ENCODE measurements at places on chromosomes 4 and X.

DNA sequence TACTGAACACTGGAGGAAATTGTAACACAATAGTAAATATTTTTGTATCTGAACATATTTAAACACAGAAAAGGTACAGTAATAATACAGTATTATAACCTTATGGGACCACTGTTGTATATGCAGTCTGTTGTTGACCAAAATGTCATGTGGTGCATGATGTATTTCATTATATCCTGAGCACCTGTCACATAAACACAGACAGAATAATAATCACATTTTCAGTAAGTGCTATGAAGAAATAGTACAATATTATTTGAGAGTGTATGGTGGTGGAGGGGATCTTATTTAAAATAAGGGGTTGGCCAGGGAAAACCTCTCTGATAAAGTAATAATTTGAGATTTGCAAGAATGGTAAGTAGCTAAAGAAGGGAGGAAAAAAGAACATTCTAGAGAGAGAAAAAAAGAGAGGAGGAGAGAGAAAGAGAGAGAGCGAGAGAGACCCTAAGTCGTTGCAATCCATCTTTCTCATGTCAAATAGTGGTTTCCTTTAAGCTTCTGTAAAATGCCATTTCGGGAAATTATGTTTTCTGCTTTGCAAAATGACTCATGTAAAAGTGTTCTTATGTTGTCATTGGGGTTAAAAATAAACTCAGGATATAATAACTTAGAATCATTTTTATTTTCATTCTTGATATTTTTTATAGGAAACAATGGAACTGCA lies 19.3 kb upstream of the CLNK start:
- DNase-seq, result no peak

- DNase-seq, result no peak
Measured at GRCh38 chr4:99852199-99852749, 35.6 kb downstream of the DAPP1 start.

GRCh38 chr4:90189946-90190345 lies 62.8 kb downstream of the CCSER1 start:
- DNase-seq, result no peak

DNA sequence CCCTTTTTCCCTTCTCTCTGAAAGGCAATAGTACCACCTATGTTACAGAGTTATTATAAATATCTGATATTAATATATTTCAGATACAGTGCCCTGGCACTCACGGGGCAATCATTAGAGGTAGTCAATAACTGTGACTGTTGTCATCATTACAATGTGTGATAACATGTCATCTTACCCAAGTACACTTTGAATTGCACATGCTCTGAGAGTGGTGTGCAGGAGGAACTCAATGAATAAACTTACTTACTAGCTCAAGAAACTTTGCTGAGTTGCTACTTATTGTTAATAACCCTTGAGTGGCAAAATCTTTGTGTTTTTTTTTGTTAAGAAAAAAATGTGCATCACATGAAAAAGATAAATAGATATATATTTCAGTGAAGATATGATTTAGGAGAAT lies 275.1 kb upstream of the RASGEF1B start:
- no peak for DNase-seq

DNA sequence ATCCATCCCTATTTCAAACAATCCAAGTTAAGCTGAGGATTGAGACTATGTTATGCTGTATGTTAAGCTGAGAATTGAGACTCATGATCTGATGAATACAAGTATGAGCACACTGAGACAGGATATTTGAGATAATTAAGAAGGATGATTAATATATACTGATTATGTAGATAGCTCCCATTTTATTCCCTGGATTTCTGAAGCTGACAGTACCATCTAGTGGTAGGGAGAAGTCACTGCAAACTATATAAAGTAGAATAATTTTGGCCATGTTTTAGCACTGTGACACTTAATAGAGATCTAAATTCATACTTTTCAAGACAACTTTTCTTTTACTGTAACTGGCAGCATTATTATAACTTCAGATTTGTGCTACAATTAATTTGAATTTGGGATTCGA lies 63.8 kb upstream of the HPRT1 start:
- no peak for DNase-seq

- no peak for DNase-seq
Measured at GRCh38 chr4:169114341-169114974, 104.4 kb upstream of the CBR4 start.

GRCh38 chr4:4339504-4340085 lies 47.3 kb upstream of the NSG1 start:
- peak; percentile 48 for DNase-seq

DNA sequence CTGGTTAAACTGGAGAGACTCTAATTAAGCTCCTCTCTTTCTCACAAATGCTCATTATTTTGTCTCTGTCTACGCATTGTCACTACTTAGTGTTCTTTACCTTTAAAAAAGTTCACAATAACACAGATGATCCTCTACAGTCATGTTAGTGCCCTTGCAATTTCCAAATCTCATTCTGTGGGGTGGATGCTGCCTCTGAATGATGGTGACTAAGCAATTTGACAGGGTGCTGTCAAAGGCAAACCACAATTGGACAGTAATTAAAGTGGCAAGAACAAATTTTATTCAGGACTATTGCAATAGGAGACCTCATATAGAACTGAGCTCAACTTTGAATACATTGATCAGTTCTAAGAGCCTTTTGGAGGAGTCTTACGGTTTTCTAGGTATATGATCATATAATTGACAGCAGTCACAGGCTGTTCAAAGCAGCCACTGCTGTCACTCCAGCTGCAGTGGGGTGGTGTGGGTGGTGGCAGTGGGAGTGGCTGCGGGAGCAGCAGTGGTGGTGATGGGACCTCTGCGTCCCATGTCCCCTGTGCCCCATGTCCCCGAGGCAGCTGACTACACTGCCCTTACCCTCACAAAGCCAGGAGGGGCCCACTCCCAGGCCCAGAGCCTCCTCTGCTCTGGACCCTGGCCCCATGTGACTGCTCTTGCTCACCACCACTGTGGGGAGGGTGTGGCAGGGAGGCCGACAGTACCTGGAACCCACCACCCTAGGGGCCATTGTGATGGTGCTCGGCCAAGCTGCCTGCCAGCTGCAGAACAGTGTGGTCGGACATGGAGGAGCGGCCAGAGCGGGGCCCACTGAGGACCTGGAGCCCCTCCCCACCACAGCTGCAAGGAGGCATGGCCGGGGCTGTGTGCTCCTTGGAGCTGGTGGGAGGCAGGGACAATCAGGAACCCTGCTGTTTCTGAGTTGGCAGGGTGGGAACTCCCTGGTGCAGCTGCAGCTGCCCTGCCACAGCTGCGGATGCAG lies 30.4 kb upstream of the PAGE1 start:
- no peak for DNase-seq

DNA sequence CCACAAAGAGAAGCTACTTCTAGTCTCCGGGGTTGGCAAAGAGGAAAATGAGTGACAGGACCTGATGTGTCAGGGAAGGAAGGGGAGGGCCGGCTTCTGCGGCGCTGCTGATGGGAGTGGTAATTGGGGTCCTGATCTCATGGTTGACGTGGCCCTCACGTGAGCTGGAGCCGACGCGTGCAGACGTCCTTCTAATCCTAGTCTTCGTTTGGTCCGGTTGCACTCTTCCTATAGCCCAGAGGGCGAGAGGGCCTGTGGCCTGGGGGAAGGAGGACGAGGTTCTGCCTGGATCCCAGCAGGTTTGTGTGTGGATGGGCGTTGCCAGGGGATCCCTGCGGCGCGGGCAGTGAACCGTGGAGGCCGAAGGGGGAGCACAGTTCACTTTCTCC lies at the start of gene ARMCX1:
ARMCX1 (plus strand) TSS at position 186 of the 389 bp plus-strand sequence. CDS start 2,384 bp downstream, outside the sequence.
- peak; percentile 59 for DNase-seq

DNA sequence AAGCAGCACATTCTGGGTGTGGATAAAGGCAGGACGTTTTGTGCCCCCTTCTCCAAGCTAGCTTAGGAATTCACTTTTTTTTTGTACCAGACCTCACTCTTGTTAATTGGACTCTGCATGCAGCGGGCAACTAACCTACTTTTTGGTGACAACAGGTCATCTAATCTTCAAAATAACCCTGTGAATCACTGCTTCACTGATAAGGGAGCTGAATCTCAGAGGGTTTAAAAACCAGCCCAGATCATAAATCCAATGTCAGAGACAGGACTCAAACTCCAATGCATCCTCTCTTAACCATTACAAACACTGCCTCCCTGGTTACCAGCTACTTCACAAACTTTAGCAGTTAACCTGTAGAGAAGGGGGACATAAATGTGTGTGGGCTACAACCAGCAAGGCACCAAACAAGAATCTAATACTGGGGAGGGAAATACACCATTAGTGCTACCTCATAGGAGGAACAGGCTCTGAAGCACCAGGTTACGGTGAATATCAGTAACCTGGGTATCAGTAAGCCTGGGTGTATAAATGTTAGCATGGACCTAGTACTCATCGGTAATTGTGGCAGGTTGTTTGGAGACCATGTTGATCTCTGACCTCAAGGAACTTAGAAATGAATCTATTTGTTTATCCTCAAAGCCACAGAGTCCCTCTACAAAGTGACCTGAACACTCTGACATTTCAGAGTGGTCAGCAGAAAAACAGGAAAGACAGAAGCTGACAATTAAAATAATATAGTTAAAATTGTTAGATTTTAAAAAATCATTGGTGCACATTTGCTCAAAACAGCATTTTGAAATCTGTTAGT lies 2.6 kb downstream of the TIFA start:
- no peak for DNase-seq

- no peak for DNase-seq
Measured at GRCh38 chrX:96383428-96383827, 301.2 kb upstream of the DIAPH2 start.

- DNase-seq, result no peak
Measured at GRCh38 chr4:180054291-180054690, 2188.9 kb upstream of the TENM3 start.

DNA sequence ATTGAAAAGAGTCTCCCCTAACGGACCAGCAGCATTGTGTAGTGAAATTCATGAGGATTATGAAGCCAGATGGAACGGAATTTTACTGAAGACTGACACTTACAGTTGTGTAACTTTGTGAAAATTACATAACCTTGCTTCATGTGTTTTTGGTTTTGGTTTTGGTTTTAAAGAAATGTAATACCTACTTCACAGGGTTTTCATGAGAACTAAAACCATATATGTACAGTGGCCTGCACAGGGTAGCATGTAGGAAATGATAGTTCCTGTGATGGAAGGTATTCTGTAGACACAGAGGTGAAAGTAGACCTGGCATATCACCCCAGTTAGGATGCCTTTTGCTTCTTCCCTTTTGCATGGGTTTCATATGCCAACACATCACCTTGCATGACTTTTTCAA lies 247.0 kb downstream of the BANK1 start:
- no peak for DNase-seq

DNA sequence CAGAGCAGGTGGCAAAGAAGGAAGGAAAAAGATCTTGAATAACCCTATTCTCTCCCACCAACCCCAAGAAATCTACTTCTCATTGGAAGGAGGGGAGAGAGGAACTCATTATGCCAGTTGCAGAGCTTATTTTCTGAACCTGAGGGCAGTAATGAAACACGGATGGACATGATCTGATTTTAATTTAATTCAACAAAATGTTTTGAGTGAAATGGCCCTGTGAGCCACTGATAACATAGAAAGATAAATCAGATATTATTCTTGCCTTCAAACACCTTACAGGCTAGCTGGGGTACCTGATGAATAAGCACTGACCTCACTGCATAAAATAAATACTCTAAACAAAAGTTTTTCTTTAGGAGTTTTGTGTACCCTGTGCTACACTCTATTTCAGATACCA lies 30.3 kb downstream of the DAPP1 start:
- no peak for DNase-seq

DNA sequence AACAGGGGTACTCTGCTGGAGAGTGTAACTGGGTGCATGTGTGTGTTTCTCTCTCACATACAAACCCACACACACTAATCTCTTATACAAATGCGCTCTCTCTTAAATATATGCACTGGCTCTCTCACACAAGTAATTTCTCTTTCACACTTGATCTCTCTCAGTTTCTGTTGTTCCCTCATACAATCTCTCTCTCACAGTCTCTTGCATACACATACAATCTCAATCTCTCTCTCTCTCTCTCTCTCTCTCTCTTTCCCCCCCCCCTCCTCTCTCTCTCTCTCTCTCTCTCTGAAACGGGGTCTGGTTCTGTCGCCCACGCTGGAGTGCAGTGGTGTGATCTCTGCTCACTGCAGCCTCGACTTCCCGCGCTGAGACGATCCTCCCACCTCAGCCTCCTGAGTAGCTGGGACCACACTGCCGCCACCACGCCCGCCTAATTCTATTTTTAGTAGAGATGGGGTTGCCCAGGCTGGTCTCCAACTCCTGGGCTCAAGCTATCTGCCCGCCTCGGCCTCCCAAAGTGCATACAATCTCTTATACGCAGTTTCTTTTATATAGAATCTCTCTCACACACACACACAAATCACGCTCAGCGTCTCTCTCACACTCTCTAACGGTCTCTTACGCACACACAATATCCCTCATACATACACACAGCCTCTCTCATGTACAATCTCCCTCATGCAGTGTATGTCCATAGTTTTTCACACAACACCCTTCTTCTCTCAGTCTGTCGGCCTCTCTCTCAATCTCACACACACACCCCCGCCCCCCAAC lies 518 bp upstream of the FAM241A start:
- no peak for DNase-seq

DNA sequence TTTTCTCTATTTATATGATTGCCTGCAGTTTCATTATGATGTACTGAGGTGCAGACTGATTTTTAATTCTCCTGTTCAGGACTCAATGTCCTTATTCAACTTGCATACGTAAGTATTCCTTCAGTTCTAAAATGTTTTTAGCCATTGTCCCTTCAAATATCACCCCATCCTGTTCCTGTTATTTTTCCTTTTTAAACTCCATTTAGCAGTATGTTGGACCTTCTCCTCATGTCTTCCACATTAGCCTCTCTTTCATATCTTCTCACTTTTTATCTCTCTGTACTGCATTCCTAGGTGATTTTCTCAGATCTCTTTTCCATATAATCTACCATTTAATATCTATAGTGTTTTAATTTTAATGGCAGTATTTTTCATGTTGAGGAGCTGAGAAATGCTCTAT lies 317.7 kb downstream of the NR3C2 start:
- no peak for DNase-seq

GRCh38 chr4:1039493-1040343 lies 28.3 kb downstream of the FGFRL1 start:
- no peak for DNase-seq

DNA sequence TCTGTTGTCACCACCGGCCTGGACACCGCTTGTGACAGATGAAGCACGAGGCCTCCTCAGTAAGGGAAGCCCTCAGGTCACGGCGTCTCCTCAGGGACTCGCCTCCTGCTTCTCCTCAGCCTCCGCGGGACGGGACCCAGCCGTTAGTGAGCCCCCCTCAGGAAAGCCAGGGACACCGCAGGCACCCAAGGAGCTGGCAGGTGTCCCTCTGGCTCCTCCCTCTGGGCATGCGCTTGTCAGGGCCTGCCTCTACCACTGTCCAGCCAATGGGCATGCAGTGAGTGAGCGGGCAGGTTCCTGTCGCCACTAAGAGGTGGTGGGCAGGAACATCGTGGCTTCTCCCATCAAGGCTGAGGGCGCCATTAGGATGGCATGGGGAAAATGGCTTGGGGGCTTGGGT lies 23.5 kb upstream of the CT55 start:
- peak; percentile 17 for DNase-seq

GRCh38 chr4:57442831-57443291 lies 332.7 kb upstream of the IGFBP7 start:
- DNase-seq, result peak; percentile 57

- DNase-seq, result no peak
Measured at GRCh38 chr4:127782025-127782274, 172 bp upstream of the HSPA4L start.

All from SK-N-DZ (cell line).